ENCODE measurements at places on chromosomes 1 and 21.

DNA sequence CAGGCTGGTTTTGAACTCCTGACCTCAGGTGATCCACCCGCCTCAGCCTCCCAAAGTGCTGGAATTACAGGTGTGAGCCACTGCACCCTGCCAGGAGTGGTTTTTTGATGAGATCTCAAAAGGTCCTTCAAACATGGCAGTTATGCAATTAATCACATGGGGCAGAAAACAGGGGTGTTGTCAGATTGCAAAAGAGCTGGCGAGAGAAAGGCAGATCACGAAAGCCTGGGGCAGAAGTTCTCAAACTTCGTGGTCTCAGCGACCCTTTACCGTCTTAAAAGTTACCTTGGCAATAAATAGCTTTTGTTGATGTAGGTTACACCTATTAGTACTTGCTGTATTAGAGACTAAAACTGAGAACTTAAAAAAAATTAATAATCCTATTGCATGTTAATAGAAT lies 16.1 kb downstream of the CNR2 start:
- DNase-seq: no peak

- peak; percentile 9 for DNase-seq
Measured at GRCh38 chr1:230458509-230458908, 32.4 kb upstream of the PGBD5 start.

GRCh38 chr21:36082237-36082664 lies 12.4 kb downstream of the CBR1 start:
- no peak for DNase-seq

DNA sequence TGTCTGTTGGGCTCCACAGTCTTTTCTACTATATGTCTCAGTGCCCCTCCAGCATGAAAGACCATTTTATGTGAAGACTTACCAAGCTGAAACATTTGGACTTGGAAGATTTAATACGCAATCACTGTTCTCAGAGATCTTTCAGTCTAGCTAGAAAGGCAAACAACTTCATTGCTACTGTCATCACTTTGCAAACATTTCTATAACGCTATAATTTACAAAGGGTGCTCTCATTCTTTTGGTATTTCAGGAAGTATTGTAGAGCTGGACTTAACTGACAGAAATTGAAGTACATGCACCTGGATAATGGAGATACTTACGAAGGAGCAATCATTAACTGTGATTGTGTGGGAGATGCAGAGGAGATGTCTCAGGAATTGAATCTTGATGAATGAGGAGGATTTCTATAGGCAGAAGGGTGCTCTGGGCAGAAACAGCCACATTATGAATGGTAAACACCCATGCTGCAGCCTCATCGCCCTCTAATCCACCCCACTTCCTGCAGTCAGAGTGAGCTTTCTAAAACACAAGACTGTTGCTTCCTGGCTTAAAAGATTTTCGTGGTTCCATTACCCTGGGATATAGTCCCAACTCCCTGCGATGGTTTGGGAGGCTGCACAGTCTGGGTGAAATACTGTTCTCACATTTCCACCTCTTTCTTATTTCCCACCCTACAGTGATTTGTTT lies 75.1 kb upstream of the GNG12 start:
- DNase-seq: no peak

DNA sequence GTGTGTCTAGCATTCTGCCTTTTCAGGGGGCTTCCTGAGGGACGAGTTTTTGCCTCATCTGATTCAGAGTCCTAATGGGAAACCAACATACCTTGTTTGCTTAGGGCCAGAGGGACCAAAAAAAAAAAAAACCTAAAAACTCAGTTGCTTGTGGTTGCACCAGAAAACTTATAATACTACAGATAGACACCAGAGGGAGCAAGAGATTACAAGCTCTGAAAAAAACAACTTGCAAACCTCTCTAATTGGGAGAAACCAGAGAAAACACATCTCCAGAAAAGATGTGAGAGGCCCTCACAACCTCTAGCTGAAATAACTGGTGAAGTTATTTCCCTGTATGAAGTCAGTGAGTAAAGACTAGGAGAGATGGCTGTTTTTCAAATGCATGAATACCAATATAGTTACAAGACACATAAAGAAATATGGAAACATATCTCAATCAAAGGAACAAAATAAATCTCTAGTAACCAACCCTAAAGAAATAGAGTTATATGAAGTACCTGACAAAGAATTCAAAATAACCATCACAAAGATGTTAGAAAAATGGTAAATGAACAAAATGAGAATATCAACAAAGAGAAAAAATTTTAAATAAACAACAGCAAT lies 233.7 kb upstream of the NFIA start:
- DNase-seq: peak; percentile 71
